Ovary (tissue), 10 donors: ENCODE measurements at places on chromosomes 5 and 9.

- DNase-seq = no peak
Measured at GRCh38 chr5:112604732-112605630, 132.7 kb upstream of the APC start.

DNA sequence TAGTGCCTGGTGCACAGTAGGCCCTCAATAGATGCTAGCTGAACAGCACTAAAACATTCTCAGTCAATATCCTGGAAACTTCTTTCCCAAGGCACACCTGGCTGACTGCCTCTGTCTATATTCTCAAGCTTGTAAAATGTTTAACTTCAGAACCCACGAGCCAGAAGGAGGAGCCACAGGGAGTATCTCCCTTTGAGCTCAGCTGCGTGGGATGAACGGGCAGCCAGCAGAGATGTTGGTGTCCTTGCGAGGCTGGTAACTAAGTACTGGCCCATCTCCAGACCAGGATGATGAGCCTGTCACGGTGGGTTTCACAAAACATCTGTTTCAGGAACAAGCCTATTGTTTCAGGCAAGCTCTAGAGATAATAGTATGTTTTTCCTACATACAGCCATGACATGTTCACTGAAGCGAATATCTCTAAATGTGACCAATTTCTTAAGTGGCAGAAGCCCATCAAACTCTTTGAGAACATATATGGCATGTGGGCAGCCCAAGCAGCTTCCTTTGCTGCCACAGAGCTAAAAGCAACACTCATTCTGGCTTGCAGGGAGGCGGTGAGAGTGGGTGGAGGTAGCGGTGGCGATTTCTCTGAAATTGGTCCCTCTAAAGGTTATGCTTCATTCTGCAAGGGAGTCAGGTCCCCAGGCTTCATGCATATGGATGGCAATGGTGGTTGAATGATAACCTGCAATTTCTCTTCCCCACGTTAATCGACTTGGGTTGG lies 206.2 kb downstream of the TTLL11 start:
- DNase-seq = no peak

DNA sequence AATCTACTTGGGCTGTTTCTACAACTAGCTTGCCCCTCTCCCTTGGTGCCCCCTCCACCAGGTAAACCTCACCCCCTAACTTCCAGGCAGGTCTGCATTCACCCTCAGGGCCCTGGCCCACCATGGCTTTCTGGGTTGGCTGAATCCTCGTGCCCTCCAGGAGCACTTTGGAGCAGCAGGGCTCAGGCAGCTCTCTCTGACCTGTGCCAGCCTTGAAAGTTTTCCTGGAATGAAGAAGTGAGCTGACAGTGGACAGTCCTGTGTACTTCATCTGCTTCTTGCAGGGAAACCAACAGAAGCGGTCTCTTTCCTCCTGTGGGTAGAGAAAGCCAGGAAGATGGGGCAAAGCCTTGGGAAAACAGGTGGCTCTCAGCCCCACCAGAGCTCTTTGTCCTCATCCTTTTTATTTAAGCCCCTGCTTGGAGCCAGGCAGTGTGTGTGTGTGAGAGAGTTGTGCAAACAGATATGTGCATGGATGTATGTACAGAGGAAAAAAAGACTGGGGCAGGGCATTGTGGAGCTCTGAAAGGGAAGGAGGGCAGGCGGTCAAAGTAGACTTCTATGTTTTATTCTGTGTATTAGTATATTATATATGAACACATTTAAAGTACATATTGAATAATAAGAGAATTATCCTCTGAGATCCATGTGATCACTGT lies 62.3 kb upstream of the SPRY4 start:
- no peak for DNase-seq

- DNase-seq = no peak
Measured at GRCh38 chr5:85500869-85501268, 1116.2 kb upstream of the EDIL3 start.

DNA sequence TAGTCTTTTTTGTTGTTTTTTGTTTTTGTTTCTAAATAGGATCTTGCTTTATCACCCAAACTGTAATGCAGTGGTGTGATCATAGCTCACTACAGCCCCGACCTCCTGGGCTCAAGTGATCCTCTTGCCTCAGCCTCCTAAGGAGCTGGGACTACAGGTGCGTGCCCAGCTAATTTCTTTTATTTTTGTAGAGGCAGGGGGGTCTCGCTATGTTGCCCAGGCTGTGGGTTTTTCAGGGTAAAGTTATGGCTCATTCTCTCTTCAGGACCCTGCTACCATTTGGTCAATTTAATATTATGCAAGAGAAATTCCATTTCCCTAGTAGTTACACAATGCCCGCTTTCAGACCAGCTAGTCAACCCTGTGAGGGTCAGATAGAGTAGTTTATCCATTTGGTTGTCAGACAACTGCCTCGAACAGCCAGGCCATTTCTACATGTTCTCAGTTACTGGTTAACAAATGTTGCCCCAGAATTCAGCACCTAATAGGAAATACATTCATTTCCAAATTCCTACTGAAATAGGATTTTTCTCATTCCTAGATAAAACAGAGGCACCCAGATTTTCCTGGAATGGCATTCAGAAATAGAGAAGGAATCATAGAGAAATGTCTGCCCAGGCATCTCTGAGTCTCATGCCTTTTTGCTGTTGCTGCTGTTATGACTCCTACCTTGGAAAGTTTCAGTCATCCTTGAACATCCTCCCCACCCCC lies 6.4 kb upstream of the GLIS3 start:
- DNase-seq = no peak

DNA sequence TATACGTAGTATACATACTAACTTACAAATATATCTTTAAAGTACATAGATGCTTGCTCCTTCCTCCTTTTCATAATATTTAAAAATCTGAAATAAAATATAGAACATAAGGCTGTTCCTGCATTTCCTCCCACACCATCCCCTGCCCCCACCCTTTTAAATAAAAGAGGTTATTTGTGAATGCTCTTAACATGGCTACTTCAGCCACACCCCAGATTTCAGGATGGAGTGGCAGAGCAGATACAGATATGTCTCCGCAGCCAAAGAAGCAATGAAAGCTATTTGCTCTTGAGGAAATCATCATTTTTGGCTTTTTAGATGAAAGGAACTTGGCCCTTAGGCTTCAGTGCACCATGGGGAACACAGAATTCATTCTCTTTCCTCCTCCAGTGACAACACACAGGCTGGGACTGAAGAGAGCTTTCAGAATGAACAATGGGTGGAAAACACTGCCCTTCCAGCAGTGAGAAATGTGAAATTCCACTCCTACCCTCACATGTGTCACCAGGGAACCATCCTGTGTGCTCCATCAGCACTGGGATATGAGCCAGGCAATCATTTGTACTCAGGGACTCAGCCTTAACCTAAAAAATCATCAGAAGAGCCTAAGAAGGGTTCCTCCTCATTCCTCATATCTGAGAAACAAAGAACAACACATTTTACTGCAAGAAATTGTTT lies 134.3 kb downstream of the PPP2R2B start:
- DNase-seq = no peak

GRCh38 chr5:38807570-38808483 lies 38.0 kb upstream of the OSMR start:
- no peak for DNase-seq

- no peak for DNase-seq
Measured at GRCh38 chr9:25742256-25742655, 64.0 kb upstream of the TUSC1 start.

- no peak for DNase-seq
Measured at GRCh38 chr5:32949286-32949970, 238.3 kb downstream of the NPR3 start.
